ENCODE measurements at places on chromosomes 3 and 15.

DNA sequence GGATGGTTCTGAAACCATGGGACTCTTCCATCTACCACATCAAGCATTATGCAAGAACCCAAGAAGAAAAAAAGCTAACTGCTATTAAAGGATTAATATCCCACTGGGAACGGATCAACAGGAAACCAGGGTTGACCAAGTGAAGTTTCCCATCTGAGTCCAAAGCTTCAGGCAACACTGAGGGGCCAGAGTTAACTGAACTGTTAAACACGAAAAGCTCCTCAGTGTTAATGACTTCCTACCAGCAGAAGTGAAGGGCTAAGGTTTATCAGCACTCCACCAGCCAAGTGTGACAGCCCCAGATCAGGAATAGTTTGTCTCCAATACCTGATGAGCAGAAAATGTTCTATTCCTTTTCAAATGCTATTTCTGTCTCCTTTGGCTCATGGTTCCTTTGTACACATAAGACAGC, 36.7 kb downstream of the PTPN9 start:
- no peak for DNase-seq

- no peak for DNase-seq
Observed at GRCh38 chr3:60475096-60475495, 776.2 kb downstream of the FHIT start.

GRCh38 chr3:97871801-97872524, 50.2 kb downstream of the CRYBG3 start:
- DNase-seq: no peak

- DNase-seq: no peak
Observed at GRCh38 chr3:179072100-179072438, 460 bp upstream of the ZMAT3 start.

DNA sequence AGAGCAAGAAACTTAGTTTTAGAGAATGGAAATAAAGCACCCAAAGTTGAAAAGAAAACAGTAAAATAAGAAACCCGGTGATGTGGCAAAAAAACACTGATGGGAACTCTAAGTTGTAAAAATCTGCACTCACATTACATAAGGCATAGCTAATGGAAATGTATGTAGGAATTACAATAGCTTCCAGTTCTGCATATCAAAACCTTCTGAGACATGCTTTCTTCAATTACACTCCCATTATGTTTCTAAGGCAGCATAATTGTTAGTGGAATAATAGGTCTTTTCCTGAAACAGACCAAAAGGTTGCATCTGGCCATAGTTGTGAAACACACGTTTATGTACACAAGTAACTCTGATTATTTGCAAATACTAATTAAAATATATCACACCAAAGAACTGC, 41.4 kb downstream of the SLC30A4 start:
- no peak for DNase-seq

GRCh38 chr15:61951949-61952348, 108.3 kb downstream of the VPS13C start:
- DNase-seq: no peak

DNA sequence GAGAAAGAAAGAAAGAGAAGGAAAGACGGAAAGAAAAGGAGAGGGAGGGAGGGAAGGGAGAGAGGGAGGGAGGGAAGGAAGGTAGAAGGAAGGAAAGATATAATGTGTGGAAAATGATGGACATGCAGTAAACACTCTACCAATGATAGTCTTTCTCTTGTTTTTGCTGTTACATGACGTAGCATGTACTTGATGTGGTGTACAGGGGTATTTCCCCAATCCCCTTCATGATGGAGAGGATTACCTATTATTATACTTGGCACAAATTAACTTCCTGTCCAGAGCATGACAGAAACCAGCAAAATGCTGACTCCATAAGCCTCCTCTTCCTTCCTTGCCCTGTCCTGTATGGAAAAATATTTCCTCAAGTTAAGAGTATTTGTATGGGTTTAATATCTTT, 124.4 kb downstream of the B3GALNT1 start:
- no peak for DNase-seq
